Suppressor macrophage (primary cell): ENCODE measurements at places on chromosomes 5 and 9.
A peak's percentile ranks its signal among the peaks of the same experiment; 100 is the strongest.

- DNase-seq: no peak
Observed at GRCh38 chr5:152688561-152689249, 283.6 kb upstream of the NMUR2 start.

DNA sequence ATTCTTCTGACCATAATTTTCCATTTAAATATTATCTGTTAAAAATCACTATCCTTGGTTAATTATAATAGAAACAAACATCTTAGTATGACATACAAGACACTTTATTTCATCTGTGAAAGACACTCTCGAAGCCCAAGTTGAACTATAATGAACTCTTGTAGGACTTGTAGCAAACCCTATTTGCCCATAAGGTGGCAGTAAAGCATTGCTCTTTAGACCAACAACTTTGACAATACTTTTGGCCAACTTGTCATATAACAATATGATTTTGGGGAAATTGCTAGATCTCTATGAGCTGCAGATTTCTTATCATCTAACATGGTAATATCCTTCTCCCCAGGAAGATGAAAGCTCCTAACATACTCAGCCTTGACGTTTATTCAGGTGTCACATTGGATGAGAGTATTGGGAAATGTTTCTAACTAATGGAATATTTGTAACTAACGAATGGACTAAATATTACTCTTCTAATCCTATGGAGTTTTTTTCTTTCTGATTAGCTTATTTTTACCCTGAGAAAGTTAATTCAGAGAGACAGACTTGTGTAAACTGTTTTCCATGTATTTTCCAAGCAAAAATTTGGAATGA lies 11.0 kb downstream of the SPINK14 start:
- DNase-seq: peak; percentile 69

DNA sequence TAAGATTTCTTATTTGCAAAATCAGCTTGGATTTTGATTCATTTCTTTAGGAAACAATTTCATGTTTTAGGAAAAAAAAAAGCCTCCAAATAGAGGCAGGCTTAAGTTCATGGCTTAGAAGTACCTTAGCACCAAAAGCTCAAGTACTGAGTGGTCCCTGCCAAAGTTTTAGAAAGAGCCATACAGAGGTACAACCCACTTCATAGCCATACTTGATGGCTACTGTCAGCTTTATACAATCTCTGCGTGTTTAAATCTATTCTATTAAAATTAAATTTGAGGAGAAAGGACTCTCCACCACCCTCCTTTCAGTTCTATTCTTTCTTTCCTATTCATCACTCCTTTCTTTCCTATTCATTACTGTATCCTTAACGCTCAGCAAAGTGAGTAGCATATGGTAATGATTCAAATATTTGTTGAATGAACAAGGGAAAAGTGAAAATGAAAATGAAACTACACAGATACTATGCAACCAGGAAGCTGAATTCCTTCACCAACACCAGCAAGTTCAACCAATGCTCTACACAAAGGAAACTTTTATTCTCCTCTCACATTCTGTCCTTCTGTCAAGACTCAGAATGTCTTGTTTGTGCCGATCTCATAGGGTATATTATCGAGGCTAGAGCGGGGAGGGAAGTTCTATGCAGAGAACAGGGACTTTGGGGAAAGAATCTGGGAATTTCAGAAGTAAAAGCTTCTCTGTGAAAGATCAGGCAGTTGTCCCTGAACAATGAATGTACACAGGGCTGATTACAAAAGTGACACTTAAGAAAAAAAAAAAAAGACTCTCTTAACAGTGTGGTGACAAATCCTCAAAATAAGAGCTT lies 138.6 kb upstream of the SPEF2 start:
- DNase-seq: peak; percentile 61

DNA sequence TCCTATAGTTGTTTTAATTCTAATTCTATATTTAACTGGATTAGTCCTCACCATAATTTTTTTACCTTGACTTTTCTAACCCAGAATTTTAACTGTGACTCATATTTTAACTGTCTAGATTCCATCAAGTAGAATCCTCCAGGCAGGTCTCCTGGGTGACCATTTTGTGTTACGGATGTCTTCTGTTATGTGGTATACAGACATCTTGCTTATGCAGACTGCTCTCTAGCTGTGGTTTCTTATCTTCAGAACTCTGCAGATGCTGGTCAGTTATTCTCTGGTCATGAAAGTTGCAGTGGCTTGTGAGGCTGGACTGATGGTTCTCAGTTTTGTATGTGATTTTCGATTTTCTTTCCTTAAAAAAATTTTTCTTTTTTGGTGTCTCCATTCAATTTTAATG lies 139.4 kb downstream of the ATG10 start:
- DNase-seq: no peak

GRCh38 chr5:150101023-150101422 lies 14.7 kb upstream of the CSF1R start:
- no peak for DNase-seq

DNA sequence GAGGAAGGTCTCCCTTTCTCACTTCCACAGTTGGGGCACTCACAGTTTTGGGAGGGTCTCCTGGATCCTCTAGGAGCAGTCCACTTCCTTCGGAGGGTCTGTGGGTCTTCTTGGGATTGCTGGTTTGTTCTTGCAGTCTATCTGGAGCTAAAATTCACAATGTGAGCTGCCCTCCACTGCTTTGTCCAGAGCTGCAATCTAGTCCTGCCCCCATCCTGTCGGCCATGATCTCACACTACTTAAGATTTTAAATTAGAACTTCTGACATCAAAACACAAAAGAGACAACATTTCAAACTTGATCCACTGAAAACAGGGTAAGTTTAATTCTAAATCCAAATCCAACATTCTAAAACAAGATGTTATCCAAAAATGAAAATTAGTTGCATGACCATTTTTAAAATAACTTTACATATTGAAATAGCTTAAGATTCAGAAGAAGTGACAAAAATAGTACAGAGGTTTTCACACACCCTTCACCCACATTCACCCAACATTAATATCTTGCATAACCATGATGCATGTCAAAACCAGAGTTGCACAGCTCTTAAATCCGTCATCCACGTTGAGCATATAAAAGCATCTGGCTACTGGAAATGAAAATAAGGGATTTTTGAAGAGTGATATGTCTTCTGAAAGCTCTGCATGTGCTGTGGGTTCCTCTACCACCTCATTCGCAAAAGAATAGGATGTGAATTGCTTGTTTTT lies 113.7 kb upstream of the EPB41L4A start:
- peak; percentile 26 for DNase-seq

- no peak for DNase-seq
Observed at GRCh38 chr5:156393980-156394379, 67.0 kb downstream of the SGCD start.

DNA sequence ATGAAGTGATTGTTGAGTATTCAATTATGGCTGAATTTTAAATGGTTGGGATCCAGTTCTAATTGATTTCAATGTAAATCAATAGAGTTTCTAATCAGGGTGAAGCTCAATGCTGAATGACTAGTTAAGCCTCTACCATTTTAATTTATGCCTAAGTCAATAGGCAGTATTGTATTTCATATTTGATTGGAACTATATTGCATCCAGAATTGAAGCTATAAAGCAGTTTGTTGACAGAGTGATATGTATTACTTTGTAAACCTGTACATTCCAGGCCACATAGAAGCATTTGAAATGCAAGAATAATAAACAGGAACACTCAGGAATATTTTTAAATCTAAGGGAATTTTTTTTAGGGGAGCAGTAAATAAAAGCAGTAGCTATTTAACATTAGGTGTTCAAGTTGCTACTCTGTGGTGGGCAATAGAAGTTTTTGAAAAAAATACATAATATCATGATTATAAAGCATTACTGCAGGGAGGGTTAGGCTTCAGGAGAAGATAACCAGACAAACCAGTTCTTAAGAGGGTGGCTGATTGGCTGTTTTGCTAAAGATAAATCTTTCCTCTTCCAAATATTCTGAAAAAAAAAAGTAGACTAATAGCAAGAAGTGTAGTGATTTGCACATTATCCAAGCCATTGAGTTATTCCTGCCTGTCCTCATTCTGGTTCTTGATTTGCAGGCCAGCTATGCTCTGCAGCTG lies 492.0 kb upstream of the MEF2C start:
- no peak for DNase-seq

DNA sequence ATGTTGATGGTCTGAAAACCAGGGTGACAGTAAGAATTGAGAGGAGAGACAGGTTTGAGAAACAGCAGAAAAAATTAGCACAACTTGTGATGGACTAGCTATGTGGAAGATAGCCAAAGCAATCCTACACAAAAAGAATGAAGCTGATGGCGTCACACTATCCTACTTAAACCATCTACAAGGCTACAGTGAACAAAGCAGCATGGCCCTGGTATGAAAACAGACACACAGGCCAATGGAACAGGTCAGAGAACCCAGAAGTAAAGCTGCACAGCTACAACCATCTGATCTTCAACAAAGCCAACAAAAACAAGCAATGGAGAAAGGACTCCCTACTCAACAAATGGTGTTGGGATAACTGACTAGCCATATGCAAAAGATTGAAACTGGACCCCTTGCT lies 7.5 kb upstream of the UBE2R2 start:
- no peak for DNase-seq

DNA sequence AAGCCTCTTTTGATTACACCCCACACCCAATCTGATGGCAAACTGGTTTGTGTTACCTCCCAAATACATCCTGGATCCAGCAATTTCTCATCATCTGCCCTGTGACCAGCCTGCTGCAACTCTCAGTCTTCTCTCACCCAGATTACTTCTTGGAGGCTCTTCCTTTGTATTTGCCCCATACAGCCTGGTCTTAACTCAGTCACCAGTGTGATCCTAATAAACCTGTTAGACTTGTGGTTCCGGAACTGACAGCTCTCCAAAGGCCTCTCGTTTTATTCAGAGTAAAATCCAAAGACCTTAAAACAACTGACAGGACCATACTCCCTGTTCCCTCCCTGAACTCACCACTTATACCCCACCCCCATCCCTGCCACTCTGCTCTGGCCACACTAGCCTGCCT lies 228.2 kb upstream of the PAPPA start:
- DNase-seq: no peak

DNA sequence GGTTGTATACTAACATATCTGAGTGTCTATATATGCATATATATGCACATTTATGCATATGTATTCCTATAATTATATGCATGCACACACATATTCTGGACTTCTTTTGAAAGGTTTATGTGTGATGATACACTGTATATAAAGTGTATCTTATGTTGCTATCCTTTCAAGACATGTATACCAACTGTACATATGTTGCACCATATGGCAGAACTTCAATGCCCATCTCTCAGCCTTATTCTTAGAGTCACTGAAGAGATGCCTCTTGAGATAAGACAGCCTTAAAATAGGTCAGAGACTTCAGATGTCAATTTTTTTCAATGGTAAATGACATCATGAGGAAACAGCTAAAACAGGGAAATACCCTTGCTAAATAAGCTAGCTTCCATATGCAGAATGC lies 461.4 kb downstream of the SPATA31D1 start:
- no peak for DNase-seq

DNA sequence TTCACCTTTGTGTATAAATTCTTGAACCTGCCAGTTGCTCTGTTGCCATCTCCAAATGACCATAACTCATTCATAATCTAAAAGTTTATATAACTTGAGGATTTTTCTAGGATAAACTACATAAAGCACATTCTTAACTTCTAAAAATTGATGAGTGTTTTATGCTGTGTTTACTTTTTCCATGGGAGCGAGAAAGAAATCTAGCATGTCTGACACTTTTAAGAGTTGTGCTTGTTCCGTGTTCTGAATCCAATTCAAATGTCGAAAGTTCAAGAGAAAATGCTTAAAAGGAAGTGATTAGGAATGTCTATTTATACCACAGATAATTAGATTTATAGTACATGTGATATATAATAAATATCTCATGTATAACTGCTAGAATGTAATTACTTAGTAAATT lies 154.4 kb downstream of the DEPDC1B start:
- no peak for DNase-seq

DNA sequence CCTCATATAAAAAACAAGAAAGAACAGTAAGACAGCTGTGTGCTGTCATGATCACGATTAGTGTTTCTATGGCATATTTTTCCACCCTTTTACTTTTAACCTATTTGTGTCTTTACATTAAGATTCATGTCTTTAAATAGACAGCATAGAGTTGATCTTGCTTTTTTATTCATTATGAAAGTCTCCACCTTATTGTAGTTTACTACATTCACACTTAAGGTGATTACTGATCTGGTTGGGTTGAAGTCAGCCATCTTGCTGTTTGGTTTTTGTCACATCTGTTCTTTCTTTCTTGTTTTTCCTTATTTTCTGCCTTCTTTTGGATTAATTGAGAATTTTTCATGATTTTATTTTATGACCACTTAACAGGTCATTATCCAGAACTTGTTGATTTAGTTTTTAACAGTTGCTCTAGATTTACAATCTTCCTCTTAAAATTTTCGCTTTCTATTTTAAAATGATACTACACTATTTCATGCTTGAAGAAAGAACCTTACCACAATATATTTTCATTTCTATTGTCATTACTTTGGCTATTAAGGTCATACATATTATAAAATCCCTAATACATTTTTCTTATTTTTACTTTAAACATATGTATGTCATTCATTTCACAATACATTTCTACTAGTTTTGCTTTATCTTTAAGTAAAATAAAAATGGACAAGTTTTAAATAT lies 292.5 kb downstream of the SH3GL2 start:
- DNase-seq: no peak

DNA sequence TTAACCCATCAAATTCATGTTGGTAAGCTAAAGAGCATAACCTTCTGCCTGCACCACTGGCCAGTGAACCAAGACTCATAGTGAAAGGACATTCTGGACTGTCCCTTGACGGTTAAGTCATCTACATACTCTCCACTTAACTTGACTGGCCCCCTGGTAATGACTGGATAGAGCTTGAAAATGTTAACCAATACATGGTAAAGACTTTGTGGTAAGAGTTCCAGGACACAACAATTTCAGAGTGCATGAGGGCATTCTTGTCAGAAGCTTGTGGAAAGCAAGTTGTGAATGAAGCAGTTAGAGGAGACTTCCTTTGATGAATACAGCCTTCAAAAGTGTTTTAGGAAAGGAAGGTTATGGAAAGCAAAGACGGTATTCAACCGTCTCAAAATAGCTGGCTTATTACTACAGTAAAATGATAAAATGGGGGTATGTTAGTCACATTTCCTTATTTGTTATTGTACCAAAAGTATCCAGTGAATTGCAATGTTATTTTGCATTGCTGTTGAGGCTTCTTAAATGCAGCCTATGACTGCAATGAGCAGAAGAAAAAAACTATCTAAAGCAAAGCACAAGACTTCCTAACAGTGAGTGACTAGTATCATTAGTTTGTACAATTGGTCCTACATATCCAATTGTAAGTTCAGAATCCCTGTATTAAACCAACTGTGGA lies 47.2 kb upstream of the DAB2 start:
- DNase-seq: no peak

DNA sequence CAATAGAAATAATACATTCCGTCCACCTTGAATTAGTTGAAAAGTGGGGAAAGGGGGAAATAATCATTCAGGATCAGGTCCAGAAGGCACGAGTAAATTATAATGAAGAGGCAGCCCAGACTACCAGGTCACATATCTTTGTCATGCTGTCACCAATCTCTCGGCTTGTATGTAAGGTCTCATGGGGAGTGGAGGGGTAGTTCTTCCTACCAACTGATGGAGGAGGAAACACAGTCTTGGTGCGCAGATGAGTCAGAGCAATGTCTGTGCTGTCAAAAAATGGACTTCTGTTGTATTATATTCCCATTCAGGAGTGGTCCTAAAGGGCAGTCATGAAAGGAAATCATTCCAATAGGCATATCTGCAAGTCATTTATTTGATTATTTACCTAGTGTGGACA lies 164.2 kb upstream of the PTGER4 start:
- no peak for DNase-seq
